ENCODE measurements at places on chromosomes 7 and 10.

DNA sequence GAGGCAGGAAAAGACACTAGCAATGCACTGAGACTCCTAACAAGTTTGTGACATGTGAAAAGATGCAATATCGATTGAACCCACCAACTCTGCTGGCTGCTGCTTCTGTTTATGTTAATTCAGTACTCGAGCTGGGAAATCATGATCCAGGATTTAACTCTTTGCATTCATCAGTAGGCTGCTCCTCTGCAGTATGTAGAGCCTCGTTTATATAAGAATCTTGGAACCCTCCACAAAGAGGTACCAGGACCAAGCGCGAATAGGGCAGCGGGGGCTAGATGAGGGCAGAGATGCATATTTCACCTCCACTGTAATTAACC, 7.8 kb downstream of the PRKAG2 start:
- no peak for DNase-seq

GRCh38 chr10:30384701-30385201, 35.7 kb upstream of the MTPAP start:
- DNase-seq: peak; percentile 15

DNA sequence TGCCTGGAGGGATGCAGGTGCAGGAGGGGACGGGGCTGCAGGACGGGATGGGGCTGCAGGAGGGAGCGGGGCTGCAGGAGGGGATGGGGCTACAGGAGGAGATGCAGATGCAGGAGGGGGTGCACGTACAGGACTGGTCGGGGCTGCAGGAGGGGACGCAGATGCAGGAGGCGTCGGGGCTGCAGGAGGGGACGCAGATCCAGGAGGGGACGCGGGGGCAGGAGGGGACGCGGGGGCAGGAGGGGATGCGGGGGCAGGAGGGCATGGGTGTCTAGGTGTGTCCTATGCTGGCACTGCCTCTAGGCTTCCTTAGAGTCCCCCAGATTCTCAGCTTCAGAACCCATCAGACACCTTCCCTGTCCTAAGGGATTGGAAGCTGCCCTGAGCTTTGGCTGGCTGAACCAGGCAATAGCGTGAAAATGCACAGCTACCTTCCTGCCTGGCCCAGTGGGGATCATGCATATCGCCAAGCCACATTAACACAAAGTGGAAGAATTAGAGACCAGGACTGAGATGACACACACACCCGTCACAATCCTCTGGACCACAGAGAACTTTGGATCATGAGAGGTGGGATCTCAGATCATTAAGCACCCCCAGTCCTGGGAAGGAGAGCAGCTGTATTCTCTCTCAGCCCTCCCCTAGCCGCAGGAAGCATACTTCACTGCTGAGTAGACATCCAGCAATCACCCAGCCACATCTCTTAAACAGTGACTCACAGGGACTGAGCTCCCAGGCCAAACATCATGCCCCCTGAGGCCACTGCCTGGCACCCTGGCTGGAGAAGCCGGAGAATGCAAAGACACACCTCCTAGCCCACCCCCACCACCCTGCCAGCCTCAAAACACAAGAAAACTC, 67.3 kb downstream of the VWA2 start:
- DNase-seq: no peak

GRCh38 chr10:9789996-9790395, 1227.7 kb upstream of the CELF2 start:
- DNase-seq: no peak

DNA sequence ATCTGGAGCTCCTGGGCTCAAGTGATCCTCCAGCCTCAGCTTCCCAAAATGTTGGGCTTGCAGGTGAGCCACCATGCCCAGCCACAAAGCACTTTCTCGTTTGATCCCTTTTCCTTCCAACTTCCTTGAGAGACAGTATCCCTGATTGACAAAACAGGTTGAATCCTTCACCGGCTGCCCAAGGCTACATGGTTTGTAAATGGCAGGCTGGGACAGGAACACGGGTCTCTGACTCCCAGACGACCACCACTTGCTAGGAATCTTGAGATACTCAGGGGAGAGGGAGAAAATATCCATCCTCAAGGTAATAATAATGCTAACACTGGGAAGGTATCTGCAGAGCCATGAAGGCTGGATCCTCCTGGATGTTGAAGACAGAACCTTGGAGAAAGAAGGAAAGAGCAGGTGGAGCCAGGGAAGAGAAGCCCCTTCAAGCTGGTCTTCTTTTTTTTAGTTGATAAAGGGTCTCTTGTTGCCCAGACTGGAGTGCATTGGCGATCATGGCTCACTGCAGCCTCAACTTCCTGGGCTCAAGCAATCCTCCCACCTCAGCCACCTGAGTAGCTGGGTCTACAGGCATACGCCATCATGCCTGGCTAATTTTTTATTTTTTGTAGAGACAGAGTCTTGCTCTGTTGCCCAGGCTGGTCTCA, 19.8 kb downstream of the MMRN2 start:
- no peak for DNase-seq

GRCh38 chr10:71259815-71260501, 47.6 kb downstream of the UNC5B start:
- DNase-seq: no peak

DNA sequence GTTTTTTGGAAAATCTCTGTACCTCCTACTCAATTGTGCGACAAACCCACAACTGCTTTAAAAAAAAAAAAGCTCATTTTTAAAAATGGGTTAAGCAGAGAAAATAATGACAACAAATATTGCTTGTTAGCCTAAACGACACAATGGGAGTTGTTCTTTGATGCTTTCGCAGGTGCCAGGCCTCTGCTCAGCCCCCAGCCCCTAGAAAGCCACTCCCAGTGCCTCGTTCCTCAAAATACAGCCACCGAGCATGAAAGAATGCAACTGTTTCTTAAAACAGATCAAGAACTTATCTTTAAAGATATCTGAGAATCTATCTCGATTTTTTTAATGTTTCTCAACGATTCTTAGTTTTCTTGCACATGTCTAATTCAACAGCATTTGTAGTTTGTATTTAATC, 85.2 kb upstream of the PFKP start:
- DNase-seq: no peak

- no peak for DNase-seq
These were observed 127.7 kb downstream of the ITIH5 start for GRCh38 chr10:7538970-7539654.

DNA sequence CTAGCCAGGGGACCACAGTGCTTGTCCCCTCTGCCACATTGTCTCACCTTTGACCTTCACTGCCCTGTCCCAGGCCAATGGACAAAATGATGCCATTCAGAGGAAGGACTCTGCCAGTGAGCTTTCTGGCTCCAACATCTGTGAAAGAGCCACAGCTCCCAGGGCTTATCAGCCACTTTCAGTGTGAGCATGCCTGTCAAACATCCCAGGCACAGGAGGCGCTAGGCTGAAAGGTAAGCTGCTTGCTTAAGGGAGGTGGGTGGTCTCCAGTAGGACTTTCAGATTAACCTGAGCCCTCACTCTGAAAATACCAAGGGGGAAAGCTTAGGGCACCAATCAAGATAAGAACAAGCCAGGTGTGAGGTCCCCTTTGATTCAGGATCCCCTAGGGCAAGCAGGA, 59.8 kb upstream of the GDF10 start:
- no peak for DNase-seq

GRCh38 chr7:30321882-30322192, 37.4 kb downstream of the ZNRF2 start:
- no peak for DNase-seq

DNA sequence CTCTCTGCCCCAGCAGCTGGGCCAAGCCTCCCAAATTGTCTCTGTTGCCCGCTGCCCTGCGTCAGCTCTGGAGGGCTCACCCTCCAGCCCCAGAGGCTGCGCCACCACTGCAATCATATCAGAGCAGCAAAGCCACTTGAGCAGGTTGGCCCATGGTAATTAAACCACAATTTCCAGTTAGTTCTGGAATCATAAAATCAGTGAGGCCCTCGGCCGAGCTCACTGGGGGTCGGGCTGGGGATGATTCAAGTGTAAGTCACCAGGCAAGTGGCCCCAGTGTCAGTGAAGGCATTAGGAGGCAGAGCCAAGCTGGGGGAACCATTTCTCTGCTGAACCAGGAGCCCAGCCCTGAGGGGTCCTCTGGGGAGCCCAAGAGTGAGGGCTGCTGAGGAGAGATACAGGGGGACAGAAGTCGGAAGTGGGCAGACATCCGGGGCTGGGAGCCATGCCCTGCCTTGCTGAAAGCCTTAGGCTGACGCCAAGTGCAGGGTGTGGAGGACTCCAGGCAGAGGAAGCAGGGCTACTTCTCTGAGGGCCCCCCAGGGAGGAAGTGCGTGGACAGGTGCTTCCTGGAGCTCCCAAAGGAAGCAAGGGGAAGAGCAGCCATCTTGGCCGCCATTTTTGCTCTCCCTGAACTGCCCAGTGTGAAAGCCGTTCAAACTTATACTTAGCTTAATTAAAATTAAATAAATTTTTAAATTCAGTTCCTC, 29.5 kb upstream of the SLC29A3 start:
- DNase-seq: no peak

- no peak for DNase-seq
These were observed 103.0 kb downstream of the CTBP2 start for GRCh38 chr10:125057158-125058001.

GRCh38 chr10:132551093-132551807, 13.7 kb downstream of the INPP5A start:
- DNase-seq: no peak

DNA sequence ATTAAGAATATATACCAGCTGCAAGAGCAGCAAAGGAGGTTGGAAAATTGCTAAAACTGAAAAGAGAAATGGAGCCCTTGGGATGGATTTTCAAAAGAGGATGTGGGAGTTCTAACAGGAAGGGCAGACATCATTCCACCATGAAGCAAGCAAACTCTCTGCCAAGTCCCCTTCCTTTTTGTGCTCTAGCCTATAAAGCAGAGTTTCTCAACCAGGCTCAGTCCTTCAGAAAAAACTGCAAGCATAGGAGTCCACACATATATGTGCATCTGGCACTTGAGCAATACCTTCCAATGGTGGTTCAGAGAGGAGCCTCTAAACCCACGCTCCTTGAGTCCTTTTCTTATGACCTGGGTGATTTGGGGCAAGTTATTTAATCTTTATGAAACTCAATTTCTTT, 98.6 kb upstream of the MKX start:
- DNase-seq: no peak

GRCh38 chr7:129066290-129067131, 11.6 kb upstream of the TNPO3 start:
- DNase-seq: no peak

- peak; percentile 49 for DNase-seq
These were observed 105.6 kb upstream of the COL1A2 start for GRCh38 chr7:94289071-94289470.

GRCh38 chr10:25327273-25327672, 152.5 kb downstream of the GPR158 start:
- no peak for DNase-seq

DNA sequence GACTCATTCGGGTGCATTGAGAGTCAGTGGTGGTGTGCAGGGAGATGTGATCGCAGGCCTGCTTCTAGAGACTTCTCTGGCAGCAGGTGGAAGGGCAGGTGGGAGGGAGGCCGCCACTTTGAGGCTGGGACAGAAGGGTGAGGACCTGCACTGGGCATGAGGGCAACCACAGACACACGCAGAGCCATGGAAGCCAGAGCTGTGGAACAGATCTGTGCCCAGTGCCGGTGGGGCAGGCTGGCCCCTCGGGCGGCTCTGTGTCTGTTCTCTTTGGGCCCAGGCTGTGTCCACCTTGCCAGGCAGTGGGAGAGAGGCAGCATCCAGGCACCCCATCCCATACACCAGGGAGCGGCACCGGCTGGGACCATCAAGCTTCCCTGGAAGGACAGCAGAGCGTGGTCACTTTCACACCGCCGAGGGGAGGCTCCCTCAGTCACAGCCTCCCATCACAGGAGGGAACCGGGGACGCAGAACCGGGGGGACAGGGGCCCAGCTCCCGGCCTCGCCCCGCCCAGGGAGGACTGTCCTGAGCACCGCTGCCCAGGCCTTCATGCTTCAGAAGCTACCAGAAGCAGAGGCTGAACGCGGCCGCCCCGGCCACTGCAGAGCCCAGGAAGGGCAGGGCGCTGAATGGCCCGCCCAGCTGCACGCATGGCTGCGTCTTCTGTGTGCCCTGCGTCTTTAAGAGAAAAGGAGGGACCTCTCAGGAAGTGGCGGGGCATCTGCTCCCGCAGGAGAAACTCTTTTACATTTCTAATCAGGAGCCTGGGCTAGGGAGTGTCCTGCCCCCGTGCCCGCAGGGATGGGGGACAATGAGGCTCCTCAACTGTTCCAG, 32.1 kb downstream of the EN2 start:
- DNase-seq: no peak

DNA sequence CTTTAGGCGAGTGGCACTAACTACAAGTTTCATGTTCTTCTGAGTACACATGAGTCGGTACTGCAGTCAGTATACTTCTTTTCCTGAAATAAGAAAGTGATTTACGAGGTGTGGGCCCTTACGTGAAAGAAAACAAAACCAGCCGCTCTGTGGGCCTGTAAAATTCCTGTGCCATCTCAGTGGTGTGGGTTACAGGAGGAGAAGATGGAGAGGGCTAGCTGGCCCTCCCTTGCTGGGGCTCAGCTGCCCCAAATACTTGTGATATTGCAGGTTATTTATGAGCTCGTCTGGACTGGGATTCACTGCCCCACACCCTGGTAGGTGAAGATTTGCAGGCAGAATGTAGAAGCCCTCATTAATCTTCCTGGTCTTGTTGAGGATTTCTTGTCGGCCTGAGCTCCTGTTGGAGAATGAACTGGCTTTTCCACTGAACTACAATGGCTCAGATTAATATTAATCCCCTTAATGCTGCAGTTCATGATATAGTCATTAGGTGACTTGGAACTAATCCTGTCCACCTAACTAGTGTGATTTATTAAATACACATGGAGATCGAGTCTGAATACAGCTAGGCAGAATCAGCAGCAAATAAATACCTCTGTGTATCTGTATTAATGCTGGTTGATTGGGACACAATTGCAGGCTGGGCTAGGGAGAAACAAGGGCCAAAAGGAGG, 68.0 kb downstream of the GBF1 start:
- DNase-seq: no peak

- DNase-seq: no peak
These were observed 253.6 kb downstream of the WDR37 start for GRCh38 chr10:1309617-1310270.

DNA sequence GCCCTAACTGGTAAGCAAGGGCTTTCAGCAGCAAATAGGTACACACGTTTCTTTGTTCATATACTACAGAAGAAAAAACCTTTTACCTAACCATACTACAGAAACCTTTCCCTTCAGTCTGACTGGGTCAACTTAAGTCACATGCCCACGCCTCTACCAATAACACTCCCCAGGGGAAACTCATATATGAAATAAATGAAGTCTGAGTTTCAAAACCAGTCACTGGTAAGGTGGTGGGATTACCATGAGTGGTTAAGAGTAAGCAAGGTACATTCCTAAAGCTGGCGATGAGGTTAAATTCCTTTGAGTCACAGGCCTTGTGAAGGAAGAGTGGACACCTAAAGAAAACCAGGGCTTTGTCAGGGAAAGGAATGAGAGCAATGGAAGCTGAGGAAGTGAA, 21.4 kb upstream of the KIF20B start:
- DNase-seq: no peak

DNA sequence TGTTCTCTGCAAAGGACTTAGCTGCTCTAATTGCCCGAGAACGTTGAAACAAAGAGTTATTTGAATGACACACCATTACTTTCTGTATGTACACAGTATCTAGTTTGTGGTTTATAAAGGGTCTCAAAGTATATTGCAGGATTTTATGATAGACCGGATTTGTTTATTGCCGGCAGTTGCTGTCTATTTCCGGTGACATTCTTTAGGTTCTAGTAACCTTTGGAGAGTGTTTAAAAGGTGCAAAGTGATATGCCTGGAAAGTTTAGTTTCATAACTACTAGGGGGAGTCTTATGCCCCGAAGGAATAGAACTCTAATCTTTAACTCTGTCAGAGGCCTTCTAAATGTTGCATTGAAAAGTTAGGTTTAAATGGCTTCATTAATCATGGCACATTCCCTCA, 63.8 kb downstream of the PAPSS2 start:
- no peak for DNase-seq

Measured in NCI-H1694 (cell line).